ENCODE measurements at places on chromosomes 5 and 9. TPM values are rescaled to one million over a fixed set of nuclear protein-coding genes. Genes with fewer than 3 reads are reported as not detected.

DNA sequence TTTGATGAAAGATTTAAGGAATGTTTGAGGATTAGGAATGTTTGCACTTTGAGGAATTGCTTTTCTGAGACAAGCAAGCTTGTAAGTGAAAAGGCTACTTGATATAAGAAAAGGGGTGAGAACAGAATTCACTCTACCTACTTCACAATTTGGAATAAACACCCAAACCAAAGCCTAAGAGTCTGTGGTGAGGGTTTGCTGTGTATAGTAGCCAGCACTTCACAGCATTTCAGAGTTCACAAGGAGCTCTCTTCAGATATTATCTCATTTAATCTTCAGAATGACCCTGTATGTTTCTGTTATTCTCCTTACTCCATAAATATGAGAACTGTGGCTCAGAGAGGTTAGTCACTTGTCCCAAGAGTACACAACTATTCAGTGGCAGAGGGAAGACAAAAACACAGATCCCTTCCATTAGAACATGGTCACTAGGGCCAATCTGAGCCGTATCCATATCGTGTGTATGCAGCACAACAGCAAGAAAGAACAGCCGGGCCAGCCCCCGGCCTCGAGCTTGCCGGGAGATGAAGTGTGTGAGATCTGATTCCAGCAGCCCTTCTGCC lies 92.4 kb downstream of the FRMD3 start:
- H3K27ac ChIP-seq, result no peak overlapping the region
- H3K27me3 ChIP-seq, result no peaks in the 10 kb centered on the region
- H3K4me1 ChIP-seq, result peaks cover 5% of the 10 kb centered on the region
- no peak for DNase-seq
- no peak overlapping the region for H3K4me3 ChIP-seq

DNA sequence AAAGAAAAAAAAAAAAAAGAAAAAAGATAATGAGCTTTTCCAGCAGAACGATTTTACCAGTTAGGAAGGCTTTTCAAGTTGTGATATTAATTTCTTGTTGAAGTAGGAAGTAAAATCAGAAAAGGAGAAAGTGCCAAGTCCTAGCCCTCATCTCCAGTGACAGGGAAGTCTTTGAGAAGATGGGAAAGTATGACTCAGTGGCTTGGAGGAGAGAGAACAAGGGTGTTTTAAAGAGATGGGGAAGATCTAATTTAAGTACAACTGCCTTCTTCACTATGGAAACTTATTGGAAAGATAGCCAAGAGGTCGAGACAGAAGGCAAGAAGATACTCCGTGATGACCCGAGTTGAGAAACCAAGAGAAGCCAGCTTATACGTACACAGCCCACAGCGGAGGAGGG lies 22.6 kb downstream of the FGF1 start:
- no peaks in the 10 kb centered on the region for H3K4me1 ChIP-seq
- H3K27me3 ChIP-seq, result no peaks in the 10 kb centered on the region
- no peak for DNase-seq
- no peak overlapping the region for H3K4me3 ChIP-seq
- H3K36me3 ChIP-seq, result no peaks in the 10 kb centered on the region

DNA sequence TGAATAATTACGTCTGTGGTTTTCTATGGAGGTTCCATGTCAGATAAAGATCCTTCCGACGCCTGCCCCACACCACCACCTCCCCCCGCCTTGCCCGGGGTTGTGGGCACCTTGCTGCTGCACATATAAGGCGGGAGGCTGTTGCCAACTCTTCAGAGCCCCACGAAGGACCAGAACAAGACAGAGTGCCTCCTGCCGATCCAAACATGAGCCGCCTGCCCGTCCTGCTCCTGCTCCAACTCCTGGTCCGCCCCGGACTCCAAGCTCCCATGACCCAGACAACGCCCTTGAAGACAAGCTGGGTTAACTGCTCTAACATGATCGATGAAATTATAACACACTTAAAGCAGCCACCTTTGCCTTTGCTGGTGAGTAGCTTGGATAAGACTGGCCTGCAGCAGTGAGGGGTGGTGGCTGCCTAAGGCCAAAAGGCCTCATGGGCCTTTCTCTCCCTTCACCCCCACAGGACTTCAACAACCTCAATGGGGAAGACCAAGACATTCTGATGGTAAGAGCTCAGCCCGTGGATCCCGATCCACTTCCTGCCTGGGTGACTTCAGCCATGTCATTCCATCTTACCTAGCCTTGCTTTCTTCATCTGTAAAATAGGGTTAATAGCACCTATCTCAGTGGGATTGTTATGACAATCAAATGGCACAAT lies at the start of gene IL3:
TSS of gene IL3 (plus strand) at position 155 of the 661 bp plus-strand sequence. CDS start at position 207, 52 bp downstream.
- no peak within 1 kb of the TSS for H3K4me3 ChIP-seq
- DNase-seq, result no peak

GRCh38 chr9:118993965-118994364 lies 375.3 kb downstream of the BRINP1 start:
- H3K4me3 ChIP-seq, result no peak overlapping the region
- H3K36me3 ChIP-seq, result no peaks in the 10 kb centered on the region
- no peak overlapping the region for H3K27ac ChIP-seq
- H3K27me3 ChIP-seq, result no peaks in the 10 kb centered on the region
- peaks cover 18% of the 10 kb centered on the region for H3K4me1 ChIP-seq
- DNase-seq, result no peak

DNA sequence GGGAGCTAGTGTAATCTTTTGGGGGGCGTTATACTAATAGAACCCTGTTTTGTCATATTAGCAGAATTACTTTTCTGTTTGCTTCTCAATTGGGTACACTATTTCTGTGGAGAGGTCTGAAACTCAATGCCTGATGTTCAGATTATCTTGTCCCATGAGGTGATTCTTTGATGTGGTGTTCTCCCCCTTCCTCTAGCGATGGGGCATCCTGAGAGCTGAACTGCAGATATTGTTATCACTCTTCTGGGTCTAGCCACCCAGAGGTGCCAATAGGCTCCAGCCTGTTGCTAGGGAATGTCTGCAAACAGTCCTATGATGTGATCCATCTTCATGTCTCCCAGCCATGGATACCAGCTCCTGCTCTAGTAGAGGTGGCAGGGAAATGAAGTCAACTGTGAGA lies 233.1 kb upstream of the RASA1 start:
- H3K4me1 ChIP-seq, result no peaks in the 10 kb centered on the region
- DNase-seq, result no peak
- H3K36me3 ChIP-seq, result no peaks in the 10 kb centered on the region
- H3K27ac ChIP-seq, result no peak overlapping the region

DNA sequence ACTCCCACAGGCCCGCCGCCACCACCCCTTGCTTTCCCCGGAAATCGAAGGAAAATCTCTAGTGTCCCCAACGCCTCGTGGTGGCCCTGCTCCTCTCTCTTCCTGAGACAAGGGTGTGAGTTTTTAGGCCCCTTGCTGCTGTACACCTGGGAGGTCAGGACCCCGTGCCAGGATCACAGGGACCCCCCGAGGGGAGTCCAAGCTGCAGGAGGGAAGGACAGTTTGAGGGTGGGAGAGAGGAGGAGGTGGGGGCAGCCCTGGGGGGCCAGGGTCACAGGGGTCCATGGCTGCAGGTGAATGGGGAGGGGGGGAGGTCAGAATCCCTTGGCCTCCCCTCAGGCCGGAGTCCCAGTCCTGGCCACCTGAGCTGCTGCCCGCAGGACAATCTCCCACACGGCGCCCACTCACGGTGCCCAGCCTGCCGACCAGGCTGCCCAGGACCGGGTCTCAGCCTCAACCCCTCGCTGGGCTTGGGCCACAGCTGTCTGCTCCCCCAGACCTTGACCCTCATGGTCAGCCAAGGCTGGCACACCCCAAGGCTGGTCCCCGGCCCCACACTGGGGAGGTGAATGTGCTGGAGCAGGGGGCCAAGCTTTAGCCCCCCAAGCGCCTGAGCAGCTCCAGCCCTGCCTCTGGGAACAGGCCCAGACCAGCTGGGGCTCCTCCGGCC lies 19.9 kb downstream of the TPPP start:
- H3K27ac ChIP-seq, result peak overlapping the region; percentile 89
- DNase-seq, result peak; percentile 62
- peaks cover 5% of the 10 kb centered on the region for H3K27me3 ChIP-seq
- peak overlapping the region; percentile 74 for H3K4me3 ChIP-seq
- H3K36me3 ChIP-seq, result no peaks in the 10 kb centered on the region
- H3K4me1 ChIP-seq, result peaks cover 6% of the 10 kb centered on the region

DNA sequence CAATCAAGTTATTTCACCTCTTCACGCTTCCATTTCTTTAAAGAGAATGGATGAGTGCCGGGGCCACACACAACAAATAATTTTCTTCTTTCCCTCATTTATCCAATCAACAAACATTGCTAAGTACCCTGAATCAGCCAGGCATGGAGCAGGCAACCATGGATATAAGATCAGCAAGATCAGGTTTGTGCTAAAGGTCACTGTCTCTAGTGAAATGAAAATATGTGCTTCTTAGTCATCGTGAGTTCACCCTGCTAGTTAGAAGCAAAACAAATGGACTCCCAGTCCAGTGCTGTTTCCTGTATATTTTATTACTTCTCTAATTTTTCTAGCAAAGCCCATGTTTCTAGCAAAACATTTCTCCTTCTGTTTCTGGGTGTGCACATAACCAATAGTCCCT lies 629.2 kb downstream of the BNC2 start:
- DNase-seq, result no peak
- H3K4me1 ChIP-seq, result peaks cover 39% of the 10 kb centered on the region
- H3K27ac ChIP-seq, result no peak overlapping the region
- no peaks in the 10 kb centered on the region for H3K36me3 ChIP-seq

- peaks cover 13% of the 10 kb centered on the region for H3K4me1 ChIP-seq
- peaks cover 5% of the 10 kb centered on the region for H3K27me3 ChIP-seq
- H3K27ac ChIP-seq, result no peak overlapping the region
- H3K36me3 ChIP-seq, result no peaks in the 10 kb centered on the region
Observed at GRCh38 chr5:148730270-148730669, 75.9 kb upstream of the HTR4 start.

GRCh38 chr5:44385291-44385900 lies 3.8 kb downstream of the FGF10 start:
- peaks cover 37% of the 10 kb centered on the region for H3K4me1 ChIP-seq
- peak overlapping the region; percentile 16 for H3K4me3 ChIP-seq
- H3K27ac ChIP-seq, result no peak overlapping the region
- peaks cover 55% of the 10 kb centered on the region for H3K27me3 ChIP-seq
- no peak for DNase-seq
- peaks cover 3% of the 10 kb centered on the region for H3K36me3 ChIP-seq

DNA sequence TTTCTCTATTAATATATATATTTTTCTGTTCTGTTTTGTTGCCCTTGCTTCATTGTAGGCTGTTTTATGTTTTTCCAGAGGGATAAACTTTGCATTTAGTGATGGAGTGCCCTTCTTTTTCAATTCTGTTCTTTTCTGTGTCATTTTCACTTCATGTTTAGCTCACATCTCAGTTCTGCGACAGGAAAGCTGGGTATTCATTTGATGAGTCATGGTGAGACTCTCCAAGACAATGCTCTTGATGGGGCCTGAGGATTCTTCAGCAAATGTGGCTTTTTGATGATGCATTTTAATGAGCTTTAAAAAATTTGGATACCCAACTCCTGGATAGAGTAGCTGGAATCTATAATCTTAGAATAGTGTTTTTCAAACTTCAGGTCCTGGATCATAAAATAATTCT lies 56.5 kb upstream of the SPATA31D4 start:
- H3K27me3 ChIP-seq, result no peaks in the 10 kb centered on the region
- H3K4me1 ChIP-seq, result no peaks in the 10 kb centered on the region
- DNase-seq, result no peak
- no peaks in the 10 kb centered on the region for H3K36me3 ChIP-seq
- H3K27ac ChIP-seq, result no peak overlapping the region

GRCh38 chr9:94855903-94856302 lies 129.4 kb downstream of the AOPEP start:
- no peaks in the 10 kb centered on the region for H3K27me3 ChIP-seq
- H3K4me1 ChIP-seq, result peaks cover 29% of the 10 kb centered on the region
- DNase-seq, result no peak
- H3K36me3 ChIP-seq, result peaks cover 27% of the 10 kb centered on the region

DNA sequence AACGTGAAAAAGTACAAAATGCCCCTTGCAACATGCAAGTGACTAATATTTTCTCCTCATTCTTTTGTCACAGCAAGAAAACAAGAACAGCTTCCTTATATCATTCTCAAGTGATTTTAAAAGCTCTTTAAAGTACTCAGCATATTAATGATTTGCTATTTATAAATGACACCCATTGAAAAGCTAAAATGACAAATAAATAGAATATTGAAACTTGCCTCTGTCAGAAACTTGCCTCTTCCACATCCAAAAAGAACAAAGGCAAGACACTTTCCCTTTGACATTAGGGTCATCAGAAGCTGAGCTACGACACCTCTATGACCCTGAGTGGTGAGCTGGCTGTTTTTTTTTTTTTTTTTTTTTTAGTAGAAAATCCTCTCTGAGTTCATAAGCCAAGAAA lies 339.6 kb upstream of the ITGA1 start:
- no peak for DNase-seq
- H3K4me1 ChIP-seq, result peaks cover 4% of the 10 kb centered on the region
- no peaks in the 10 kb centered on the region for H3K36me3 ChIP-seq
- no peak overlapping the region for H3K27ac ChIP-seq
- H3K4me3 ChIP-seq, result no peak overlapping the region

GRCh38 chr9:34310215-34310614 lies 18.9 kb downstream of the KIF24 start:
- no peak for DNase-seq
- no peak overlapping the region for H3K27ac ChIP-seq
- H3K4me3 ChIP-seq, result no peak overlapping the region
- H3K4me1 ChIP-seq, result peaks cover 6% of the 10 kb centered on the region
- H3K27me3 ChIP-seq, result no peaks in the 10 kb centered on the region
- no peaks in the 10 kb centered on the region for H3K36me3 ChIP-seq

DNA sequence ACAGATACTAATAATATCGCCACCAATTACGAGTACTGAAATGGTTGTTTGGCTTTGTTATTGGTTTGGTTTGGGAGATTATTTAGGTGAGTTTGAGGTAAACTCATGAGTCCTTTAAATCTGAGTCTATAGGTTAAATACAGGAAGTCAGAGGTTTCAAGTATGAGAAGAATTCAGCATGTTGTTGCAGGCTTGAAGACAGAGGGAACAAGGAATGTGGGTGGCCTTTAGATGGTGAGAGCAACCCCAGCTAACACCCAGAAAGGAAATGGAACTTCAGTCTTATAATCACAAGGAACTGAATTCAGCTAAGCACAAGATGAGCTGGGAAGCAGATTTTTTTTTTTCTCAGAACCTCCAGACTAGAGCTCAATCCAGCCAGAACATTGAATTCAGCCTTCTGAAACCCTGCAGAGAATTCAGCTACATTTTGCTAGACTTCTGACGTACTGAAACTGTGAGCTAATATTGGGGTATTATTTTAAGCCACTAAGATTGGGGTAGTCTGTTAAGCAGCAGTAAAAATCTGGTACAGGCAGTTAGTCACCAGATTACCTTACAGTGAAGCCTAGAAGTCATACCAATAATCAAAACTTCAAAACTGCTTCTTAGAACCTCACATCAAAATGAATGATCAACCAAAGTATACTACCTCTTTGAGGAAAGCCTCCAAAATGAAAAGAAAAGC lies 216.0 kb upstream of the PUM3 start:
- no peaks in the 10 kb centered on the region for H3K36me3 ChIP-seq
- no peak for DNase-seq
- no peaks in the 10 kb centered on the region for H3K4me1 ChIP-seq
- no peak overlapping the region for H3K4me3 ChIP-seq

MYMK gene
- not detected for total RNA-seq

ASPN gene
- not detected for total RNA-seq

PDLIM4 gene
- total RNA-seq, result 40.0 TPM

ZFYVE16 gene
- 55.0 TPM for total RNA-seq

C7 gene
- total RNA-seq, result 18.9 TPM
